Suppressor macrophage (primary cell): ENCODE measurements at places on chromosomes 7 and 10.
A peak's percentile ranks its signal among the peaks of the same experiment; 100 is the strongest.

- DNase-seq = no peak
These were observed 2.4 kb downstream of the ADRB1 start for GRCh38 chr10:114046087-114046458.

DNA sequence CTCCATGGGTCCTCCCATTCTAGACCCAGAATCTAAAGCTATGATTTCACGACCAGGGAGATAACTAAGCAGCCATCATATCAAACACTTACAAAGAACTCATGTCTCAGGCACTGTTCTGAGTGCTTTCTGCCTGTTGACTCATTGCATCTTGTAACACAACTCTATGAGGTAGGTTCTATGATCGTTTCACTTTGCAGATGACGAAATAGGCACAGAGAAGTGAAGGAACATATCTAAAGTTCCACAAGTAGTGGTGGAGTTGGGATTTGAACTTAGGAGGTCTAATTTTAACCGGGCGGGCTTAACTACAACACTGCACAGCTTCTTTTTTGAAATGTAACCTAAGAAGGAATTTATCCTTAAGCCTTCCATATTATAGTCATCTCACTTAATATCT lies 2.9 kb downstream of the RBP4 start:
- DNase-seq = peak; percentile 15

DNA sequence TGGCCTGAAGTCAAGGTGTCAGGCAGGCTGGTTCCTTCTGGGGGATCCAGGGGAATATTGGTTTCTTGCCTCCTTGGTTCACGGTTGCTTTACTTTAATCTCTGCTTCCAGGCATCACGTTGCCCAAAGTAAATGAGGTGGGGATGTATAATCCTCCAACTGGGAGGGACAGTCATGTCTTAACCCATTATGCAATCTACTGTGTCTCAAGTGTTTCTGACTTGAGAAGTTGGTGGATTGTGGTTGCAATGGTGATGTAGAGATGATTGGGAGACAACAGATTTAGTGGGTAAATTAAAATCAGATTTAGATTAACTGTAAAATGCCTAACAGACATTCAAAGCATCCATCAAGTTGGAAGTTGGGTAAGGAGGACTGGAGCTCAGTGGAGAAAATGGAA lies 32.7 kb downstream of the TBXAS1 start:
- DNase-seq = no peak

GRCh38 chr7:71186535-71187057 lies 54.7 kb downstream of the GALNT17 start:
- no peak for DNase-seq

- DNase-seq = no peak
These were observed 29.0 kb upstream of the SUN1 start for GRCh38 chr7:803243-803635.

GRCh38 chr10:101578192-101578591 lies 9.9 kb downstream of the POLL start:
- no peak for DNase-seq

- peak; percentile 38 for DNase-seq
These were observed 10.9 kb downstream of the EPHB6 start for GRCh38 chr7:142865766-142866165.

DNA sequence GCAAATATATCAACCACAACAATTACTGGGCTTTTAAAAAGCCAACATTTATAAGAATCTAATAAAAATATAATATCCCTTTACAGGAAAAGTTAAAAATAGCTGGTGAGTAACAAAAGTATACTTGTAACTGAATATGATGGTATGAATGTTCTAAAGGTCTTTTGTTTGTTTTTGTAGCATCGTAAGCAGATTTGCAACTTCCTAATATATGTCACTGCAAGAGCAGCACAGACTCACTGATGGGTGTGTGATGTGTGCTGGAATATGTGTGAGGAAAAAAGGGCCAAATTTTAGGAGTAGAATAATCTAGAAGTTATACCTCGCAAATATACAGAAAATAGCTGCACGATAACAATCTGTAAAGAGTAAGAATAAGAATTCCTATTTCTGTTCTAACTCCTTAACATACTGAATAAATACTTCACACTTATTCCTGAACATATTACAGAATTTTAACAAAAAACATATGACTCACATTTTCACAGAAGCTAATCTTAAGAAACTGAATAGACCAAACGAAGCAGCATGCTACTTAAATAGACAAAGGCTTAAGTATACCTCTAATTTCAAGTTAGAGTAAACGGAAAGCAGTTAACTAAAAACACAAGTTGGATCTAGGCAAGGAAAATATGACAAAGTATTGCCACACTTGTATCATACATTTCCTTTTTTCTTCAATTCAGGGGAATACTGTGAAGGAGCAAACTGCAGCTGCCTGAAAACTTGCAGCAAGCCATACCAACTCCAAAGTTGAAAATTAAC lies 9.6 kb downstream of the ETV1 start:
- DNase-seq = no peak

DNA sequence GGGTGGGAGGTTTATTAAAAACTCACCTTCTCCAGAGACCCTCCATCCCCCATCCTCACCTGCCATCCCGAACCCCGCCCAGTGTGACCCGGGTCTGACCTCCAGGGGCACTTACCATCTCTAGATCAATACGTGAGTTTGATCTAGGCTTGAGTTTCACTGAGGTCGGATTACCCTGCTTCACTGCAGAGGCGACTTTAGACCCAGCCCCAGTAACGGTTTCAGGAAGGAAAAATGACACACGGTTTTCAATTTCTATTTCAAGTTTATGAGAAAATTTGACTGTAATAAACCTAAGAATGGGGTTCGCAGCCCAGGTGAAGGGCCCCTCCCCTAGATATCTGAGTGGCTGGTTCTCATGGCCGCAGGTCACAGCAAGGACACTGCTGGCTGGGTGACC lies 33.1 kb downstream of the RCC1L start:
- DNase-seq = no peak

- no peak for DNase-seq
These were observed 8.8 kb downstream of the IDI1 start for GRCh38 chr10:1040133-1040532.

GRCh38 chr7:77386165-77386822 lies 29.9 kb downstream of the GSAP start:
- no peak for DNase-seq

DNA sequence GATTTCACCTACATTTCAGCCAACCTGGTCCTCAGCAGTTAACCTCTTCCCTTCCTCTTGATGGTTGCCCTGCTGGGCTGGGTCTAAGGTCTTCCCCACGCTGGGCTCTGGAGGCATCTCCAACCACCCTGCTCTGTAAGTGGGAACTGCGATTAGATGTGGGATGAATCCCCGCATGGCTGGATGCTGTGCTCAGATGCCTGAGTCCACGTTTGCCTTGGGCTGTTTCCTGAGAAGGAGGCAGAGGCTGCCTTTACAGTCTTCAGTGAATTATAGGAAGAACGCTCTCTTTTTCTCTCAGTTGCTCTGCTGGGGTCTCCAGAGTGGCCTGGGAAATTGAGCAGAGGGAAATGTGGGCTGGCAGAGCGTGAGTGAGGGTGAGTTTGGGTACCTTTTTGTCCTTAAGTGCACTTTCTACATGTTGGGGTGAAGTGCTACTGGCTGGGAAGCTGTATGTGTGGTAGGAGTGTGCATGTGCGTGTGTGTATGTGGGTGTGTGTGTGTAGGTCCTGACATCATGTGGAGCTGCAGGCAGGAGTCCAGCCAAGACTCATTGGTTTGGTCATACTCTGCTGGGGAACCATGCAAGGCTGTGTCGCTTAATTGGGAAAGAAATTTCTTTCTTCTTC lies 1.5 kb downstream of the GIMAP8 start:
- DNase-seq = peak; percentile 91

- DNase-seq = no peak
These were observed 191.5 kb downstream of the MGMT start for GRCh38 chr10:129658376-129659072.

- DNase-seq = no peak
These were observed 5.3 kb downstream of the CYP26C1 start for GRCh38 chr10:93065675-93066543.

DNA sequence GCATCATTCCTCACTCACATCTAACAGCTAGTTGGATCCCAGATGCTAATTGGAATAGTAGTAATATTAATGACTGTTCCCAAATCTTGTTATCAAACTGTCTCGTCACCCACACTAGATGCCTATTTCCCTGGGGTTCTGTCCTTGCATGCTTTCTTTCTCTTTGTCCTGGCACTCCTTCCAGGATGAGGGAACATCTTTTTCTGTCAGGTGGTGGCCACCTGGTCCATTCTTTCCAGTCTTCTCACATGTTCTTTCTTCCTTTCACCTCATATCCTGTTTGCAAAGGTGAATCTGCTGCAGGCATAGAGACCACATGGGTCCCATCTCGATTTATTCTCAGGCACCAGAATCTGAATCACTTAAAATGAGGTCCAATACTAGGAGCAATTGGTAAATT lies 126.0 kb downstream of the CHN2 start:
- DNase-seq = no peak

DNA sequence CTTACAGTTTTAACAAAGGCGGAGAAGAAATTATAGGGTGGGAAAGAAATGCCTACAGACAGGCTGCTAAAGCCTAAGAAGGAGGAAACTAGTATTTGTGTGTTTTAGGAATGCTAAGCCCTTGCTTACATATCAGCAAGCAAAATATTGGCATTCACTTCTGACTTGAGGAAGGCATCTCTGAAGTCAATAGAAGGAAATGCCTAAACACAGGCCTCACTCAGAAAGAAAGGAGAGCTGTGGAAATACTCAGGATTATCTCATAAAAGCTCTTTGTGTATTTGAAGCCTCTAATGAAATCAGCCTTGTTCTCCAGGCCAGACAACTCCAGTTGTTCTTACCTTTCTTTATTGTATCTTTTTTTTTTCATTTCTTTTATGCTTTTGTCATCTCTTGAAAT lies 158.0 kb downstream of the AUTS2 start:
- DNase-seq = no peak

DNA sequence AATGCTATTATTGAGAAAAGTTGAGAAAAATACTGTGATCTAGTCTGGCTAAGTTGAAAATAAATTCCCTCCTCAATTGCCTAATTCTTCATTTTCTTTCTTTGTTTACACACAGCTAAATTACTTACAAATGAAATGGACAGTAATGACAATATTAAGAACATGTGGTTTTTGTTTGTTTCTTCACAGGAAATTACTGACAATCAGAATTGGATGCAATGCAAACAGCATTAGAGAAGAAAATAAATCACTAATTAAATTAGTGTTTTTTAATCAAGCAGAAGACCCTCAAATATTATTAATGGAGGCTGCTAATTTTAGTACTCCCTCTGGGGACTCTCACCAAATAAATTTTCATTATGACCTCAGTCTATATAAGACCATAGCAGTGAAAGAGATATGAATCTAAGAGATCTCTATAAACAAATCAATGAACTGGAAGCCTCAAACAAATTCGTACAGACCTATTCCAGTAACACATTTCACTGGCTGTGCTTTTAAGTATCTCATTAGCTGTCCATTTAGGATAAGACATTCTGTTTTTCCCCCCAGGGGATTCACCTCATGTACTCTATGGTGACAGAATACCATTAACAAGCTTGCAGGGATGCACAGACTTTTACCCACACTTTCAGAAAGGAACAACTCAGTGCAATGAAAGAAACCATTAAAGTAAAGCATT lies 202.0 kb upstream of the DGKB start:
- DNase-seq = no peak

- DNase-seq = no peak
These were observed 91.3 kb upstream of the PRKG1 start for GRCh38 chr10:50982989-50983388.

- DNase-seq = no peak
These were observed 54.2 kb upstream of the CAMK2B start for GRCh38 chr7:44379366-44380188.

- DNase-seq = no peak
These were observed 18.7 kb upstream of the CRHR2 start for GRCh38 chr7:30700941-30701340.

- no peak for DNase-seq
These were observed 1.1 kb upstream of the IQUB start for GRCh38 chr7:123535517-123535916.

DNA sequence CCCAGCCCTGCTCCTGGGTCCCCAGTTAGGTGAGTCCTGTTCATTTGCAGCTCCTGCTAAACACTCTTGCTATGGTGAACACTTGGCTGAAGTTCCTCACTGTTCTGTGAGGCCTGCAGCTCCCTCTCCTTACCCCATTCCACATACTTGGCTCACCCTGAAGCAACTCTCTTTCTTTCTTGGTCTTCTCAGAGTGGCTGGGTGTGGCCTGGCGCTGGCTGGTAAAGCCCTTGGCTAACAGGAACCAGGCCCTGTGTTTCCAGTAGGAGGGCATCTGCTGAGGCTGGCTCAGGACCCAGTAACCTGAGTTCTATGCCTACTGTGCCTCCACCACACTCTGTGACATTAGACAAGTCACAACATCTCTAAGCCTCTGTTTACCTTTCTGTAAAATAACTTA lies 53.1 kb upstream of the COL13A1 start:
- no peak for DNase-seq

DNA sequence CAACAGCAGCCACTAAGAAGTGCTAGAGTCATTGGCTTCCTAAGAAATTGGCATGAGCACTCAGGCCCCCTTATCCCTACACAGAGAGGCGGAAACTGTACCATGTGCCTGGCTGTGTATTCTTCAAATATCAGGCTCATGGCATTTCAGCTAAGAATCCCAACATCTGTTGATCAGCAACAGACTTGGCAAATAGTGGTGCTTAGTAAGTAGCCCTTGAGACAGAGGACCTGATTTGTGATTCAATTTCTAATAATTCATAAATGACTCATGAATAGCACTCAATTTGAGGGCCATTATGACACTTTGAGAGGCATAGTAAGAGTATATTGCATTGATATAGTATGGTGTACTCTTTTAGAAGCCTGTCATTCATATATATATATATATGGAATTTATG lies 309.1 kb downstream of the LRMDA start:
- DNase-seq = no peak

DNA sequence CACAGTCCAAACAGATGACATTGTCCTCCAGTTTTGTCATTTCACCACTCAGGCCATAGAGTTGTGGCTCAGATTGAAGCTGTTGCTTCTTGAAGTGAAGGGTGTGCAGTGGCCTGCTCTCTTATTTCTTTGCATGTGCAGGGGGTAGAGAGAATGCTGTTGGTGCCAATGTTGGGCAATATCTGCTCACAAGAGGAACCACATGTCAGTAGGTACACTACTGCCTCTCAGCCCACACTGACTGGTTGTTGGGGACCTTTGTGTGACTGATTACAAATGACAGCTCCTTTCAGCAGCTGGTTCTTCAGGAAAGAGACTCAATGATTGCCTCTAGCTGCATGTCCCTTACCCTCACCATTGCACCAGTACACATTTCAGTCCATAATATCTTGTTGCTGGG lies 21.9 kb upstream of the SFTPA1 start:
- DNase-seq = peak; percentile 9

- DNase-seq = no peak
These were observed 12.4 kb upstream of the MTERF1 start for GRCh38 chr7:91892821-91893340.

DNA sequence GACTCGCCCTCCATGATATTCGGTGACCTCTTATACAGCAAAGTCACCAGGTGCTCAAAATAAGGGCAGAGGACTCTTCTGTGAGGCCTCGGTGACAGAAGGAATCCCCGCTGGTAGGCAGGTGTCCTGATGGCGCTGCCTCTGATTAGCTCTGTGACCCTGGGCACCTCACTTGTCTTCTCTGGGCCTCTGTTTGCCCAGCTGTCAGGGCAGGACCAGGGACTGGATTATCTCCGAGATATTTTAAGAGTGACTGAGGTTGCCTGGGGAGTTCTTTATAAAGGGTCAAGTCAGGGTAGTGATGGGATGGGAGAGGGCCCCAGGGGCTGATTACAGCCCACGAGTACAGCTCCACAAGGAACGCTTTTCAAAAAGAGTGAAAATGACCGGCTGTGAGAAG lies 70.9 kb upstream of the SAMD8 start:
- no peak for DNase-seq
